ENCODE measurements at places on chromosomes 6 and 20.
A peak's percentile ranks its signal among the peaks of the same experiment; 100 is the strongest.

DNA sequence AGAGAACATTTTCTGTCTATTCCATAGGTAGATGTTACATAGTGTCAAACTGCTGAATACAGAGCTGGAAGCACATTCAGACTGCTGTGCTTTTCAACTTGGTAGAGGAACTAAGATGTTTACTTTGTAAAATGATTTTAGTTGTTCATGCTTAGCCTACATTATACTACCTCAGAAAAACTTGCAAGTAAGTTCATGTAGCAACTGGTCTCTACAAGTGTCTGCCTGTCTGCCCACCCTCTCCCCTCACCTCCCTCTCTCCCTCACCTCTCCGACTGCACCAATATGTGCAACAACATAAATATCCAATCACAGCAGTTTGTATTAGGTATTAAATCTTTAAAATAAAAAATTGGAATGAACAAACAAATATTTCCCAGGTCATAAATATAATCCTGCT lies 25.3 kb downstream of the ELOVL4 start:
- no peak for DNase-seq

DNA sequence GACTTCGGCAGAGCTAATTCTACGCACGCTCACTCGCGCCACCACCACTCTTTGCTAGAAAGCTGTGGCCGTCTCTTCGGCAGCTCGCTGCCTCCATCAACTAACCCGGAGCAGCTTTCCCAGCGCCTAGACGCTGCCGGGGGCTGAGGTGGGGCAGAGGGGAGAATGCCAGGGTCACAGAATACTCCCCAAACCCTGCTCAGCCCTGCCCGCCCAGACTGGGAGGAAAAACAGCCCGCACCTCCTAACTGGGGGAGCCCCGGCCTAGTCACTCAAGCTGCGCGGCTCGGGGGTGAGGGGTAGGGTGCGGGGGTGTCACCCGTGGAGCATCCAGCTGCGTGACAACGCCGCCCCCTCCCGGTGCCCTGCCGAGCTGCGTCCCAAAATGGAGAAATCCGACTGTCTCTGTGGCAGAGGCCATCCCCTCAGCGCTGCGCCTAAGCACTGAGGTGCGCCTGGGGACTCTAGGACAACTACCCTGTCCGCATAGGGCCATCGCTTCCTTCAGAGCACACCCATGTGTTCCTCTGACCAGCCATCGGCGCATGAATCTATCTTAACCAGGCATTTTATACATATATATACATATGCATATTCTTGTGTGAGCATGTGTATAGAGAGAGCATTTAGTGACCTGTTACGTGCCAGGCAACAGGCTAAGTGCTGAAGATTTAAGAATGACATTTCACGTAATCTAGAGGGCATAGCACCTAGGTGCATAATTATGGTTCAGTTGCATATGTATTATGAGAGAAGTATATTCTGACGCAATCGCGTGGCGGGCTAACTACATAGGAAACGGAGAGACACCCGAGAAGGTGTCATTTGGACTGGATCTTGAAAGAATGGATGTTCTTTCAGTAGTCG lies 1.5 kb upstream of the TENT5A start:
- peak; percentile 71 for DNase-seq

GRCh38 chr6:17392978-17393891 lies at the start of gene CAP2:
TSS of gene CAP2 (plus strand) at chr6:17393595. CDS start at chr6:17421556, 27,961 bp downstream.
- peak; percentile 16 for DNase-seq

DNA sequence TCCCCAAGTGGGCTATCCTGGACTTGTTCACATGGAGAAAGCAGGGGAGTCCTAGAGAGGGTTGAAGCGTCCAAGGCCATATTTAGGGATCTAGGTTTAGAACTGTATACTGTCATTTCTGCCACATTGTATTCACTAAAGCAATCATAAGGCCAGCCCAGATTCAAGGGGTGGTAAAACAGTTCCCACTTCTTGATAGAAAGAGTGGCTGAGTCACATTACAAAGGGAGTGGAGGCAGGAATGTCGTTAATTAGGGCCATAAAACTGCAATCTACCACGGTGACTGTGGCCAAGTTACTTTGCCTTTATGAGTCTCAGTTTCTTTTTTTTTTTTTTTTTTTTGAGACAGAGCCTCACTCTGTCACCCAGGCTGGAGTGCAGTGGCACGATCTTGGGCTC lies 7.4 kb upstream of the UBR2 start:
- no peak for DNase-seq

DNA sequence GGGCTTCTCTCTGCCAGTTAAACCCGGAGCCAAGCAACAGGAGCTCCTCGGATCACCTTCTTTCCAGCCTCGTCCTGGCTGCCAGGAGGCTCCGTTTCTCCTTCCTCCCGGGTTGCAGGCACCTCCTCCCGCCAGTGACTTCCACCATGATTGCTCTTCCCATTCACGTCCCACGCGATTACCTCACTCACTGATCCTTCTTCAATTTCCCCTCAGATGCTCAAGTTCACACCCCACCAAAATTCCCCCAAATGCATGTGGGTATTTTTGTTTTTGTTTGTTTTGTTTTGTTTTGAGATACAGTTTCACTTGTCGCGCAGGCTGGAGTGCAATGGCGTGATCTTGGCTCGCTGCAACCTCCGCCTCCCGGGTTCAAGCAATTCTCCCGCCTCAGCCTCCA lies 25.1 kb downstream of the KCNQ2 start:
- DNase-seq = no peak

DNA sequence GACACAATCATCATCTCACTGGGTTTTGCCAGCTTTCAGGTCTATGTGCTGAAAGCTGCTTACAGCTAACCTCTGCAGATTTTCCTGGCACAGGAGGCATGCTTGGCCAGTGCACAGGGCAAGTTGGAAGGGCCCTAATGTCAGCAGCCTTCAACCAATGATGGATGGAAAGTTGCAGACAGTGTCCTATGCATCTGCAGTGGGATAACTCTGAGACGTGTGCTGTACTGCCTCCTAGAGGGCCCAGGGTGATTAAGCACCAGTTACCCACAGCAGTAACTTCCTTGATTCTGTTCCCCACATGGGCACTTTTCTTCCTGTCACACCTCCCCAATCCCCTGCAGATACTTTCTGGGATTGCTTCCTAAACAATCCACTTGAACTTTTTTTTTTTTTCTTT lies 38.6 kb downstream of the OVOL2 start:
- peak; percentile 50 for DNase-seq

DNA sequence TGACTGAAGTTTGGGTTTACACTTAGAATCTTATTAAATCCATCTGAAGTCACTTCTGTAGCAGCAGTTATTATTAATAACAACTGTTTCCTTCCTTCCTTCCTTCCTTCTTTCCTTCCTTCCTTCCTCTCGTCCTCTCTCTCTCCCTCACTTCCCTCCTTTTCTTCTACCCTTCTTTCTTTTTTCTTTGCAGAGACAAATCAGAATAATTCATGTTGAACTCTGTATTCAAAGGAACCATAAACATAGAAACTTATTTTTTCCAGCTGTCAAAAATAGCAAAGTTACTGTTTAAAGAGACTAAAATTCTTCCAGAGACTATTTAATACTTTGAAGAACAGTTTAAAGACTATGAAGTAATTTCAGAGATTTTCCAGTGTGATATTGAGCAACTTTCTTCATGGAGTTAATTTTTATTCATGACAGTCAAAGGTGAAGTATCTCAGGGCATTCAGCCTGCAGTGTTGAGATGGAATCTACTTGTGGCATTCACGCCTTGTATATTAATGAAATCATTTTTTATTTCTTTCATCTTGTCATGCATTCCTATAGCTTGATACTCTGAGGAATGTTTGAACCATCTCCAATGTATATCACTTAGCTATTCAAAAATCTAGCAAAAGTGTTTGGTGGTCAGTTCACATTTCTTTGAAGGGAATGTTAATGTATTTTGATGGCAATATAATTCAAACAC lies 109.7 kb downstream of the BCAS1 start:
- DNase-seq = no peak

DNA sequence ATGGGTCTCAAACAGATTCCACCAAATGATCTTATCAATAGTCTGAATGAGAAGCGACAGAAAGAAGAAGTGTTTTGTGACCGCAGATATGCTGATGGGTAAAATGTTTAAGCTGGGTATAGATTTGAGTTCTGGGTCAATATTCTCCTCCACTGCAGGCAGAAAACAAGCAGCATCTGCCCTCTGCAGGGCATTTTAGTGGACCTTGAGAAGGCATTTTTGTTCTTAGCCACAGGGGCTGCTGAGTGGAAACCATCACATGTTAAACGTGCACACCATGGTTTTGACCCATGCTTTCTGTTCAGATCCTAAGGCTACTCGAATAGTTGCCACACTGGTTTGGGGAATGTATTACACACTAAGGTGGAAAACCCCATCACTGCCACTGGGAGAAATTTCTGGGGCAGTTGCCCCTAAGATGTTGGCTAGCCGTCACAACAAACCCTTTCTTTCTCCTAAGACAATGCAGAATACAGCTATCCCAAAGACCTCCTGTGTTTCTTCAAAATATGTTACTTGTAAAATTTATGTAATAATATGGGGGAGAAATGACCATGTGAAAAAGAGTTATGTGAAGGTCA lies 5.5 kb downstream of the POU3F2 start:
- DNase-seq = no peak

- no peak for DNase-seq
These were observed 25.1 kb upstream of the HSF2 start for GRCh38 chr6:122374307-122374706.

DNA sequence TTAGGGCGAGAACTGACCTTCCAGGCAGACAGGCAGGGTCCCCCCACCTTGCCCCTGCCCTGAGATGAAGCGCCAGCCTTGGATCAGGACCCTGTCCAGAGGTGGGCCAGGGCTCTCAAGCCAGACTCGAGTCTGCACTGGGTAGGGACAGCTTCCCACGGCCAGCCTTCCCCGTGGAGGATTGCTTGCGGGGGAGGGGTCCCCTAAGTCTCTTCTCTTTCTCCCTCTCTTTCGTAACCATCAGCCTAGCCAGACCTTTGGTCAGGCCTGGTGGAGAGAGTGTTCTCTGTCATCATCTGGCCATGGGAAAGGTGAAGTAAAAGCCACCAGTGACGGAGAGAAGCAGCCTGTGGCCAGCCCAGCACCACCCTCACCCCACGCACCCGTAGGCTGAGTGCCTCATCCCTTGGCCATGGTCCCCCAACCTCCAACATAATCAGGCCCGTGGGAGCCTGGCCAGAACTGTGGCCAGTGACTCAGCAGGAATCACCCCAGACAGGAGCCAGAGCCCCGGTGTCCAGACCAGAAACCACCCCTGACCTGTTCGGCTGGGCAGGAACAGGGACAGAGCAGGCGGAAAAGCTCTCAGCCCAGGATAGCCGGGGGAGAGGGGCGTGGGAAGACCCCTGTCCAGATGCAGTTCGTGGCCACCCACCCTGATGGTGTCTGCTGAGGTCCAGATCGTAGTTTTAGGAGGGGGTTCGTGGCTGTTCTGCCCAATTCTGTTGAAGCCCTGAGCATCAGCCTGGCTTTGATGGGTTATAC lies 47.1 kb downstream of the SNAI1 start:
- DNase-seq = peak; percentile 93

GRCh38 chr6:82484001-82484400 lies 120.4 kb downstream of the TPBG start:
- no peak for DNase-seq

- no peak for DNase-seq
These were observed 53.5 kb downstream of the RALGAPA2 start for GRCh38 chr20:20658871-20659431.

- peak; percentile 53 for DNase-seq
These were observed 10.8 kb upstream of the RNF24 start for GRCh38 chr20:4026093-4026601.

DNA sequence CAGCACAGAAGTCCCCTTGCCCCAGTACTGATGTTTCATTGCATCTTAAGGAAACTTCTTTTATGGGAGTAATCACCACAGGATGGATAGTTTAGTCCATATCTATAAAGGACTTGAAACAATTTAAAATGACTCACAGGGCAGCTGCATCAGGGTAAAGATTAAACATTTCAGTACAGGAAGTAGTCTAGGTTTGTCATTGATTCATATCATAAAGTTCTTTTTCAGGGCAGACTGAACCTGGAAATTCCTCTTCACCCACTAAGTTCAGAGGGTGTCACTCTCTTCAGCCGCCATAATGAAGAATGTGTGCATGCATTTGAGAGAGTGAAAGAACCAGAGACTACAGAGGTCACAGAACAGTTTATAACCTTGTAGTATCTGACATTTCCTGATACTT lies 296.3 kb upstream of the JAG1 start:
- no peak for DNase-seq

DNA sequence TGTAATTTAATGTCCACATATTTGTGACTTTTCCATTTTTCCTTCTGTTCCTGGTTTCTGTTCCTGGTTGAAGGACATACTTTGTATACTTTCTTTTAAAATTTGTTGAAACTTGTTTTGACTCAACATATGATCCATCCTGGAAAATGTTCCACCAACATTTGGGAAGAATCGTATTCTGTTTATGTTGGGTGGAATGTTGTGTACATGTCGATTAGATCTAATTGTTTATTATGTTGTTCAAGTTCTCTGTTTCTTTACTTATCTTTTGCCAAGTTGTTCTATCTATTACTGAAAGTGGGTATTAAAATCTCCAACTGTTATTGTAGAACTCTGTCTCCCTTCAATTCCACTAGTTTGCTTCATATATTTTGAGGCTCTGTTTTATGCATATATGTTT lies 27.7 kb upstream of the DUSP22 start:
- no peak for DNase-seq

DNA sequence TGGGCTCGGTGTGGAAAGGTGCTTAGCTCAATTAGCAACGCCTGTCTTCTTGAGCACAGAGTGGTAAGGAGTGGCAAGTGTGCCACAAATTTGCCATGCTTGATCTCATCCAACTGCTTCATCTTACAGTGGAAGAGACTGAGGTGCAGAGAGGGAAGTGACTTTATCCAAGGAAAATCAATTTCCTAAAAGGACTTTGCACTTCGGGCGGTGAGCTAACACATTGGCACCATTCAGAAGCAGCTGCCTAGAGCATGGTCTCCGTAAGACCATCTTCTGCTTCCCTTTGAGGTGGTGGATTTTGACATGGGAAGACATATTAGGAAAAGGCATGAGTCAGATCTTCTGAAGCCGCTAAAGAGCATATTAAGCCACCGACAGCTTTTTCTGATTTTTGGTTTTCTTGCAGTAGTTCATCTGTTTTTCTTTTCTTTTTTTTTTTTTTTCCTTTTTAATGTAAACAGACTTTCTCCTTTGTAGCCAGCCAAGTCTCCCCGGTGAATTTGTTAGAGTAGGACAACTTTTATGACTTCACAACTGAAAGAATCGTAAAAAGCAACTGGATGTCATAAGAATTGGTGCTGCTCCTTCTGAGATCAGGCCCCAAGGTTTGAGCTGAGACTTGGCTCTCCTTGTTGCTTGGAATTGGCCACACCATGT lies 273.2 kb downstream of the CDC5L start:
- no peak for DNase-seq

DNA sequence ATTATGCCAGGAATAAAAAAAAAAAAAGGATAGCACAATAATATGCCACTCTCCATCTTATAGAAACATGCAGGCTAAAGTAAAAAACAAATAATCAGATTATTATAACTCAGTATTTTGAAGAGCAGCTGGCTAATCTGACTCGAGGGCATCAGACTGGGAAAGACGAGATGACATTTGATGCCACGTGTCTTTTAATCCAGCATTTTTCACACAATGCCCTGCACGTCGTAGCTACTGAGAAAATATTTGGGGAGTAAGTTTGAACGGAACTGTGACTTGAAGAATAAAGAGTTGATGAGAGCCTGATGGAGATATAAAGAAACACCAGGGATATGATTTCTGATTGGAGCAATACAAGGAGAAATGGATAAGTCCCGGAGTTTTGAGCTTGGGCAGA lies 237.7 kb downstream of the ARID1B start:
- no peak for DNase-seq
